LHCN-M2 (cell line): ENCODE measurements at places on chromosomes 12 and 14. TPM values are rescaled to one million over a fixed set of nuclear protein-coding genes. Genes with fewer than 3 reads are reported as not detected.

The CFAP54 gene
- 1.1 and 3.4 TPM in 2 replicates for total RNA-seq

The UNC79 gene
- not detected in 2 replicates for total RNA-seq

The NPAS3 gene
- total RNA-seq = not detected in 2 replicates

The DLK1 gene
- total RNA-seq = not detected in 2 replicates

The OTX2 gene
- total RNA-seq = not detected in 2 replicates

The ESRRB gene
- not detected in 2 replicates for total RNA-seq

The CALM1 gene
- total RNA-seq = 290 and 350 TPM in 2 replicates

The CORO1C gene
- 167 and 172 TPM in 2 replicates for total RNA-seq

The KRT80 gene
- 4.2 and 6.7 TPM in 2 replicates for total RNA-seq

The SLC25A21 gene
- 0.19 and 0.57 TPM in 2 replicates for total RNA-seq

The ANO4 gene
- 8.3 and 8.8 TPM in 2 replicates for total RNA-seq
